Stimulated activated CD4-positive, alpha-beta T cell treated with anti-CD3 and anti-CD28 coated beads, Interleukin-15, amount 100 ng/mL, for 1 hour (primary cell): ENCODE measurements at places on chromosomes 7 and 10.

DNA sequence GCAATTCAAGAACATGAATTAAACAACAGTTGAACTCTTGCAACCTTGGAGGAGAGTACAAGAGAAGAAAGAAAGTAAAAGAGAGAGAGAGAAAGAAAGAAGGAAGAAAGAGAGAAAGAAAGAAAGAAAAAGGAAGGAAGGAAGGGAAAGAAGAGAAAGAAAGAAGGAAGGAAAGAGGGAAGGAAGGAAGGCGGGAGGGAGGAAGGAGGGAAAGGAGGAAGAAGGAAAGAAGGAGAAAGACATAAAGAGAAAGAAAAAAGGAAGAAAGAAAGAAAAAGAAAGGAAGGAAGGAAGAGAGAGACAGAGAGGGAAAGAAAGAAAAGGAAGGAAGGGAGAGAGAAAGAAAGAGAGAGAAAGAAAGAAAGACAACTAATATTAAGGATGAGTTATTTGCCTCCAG lies 1106.7 kb downstream of the TYW1 start:
- DNase-seq: no peak

DNA sequence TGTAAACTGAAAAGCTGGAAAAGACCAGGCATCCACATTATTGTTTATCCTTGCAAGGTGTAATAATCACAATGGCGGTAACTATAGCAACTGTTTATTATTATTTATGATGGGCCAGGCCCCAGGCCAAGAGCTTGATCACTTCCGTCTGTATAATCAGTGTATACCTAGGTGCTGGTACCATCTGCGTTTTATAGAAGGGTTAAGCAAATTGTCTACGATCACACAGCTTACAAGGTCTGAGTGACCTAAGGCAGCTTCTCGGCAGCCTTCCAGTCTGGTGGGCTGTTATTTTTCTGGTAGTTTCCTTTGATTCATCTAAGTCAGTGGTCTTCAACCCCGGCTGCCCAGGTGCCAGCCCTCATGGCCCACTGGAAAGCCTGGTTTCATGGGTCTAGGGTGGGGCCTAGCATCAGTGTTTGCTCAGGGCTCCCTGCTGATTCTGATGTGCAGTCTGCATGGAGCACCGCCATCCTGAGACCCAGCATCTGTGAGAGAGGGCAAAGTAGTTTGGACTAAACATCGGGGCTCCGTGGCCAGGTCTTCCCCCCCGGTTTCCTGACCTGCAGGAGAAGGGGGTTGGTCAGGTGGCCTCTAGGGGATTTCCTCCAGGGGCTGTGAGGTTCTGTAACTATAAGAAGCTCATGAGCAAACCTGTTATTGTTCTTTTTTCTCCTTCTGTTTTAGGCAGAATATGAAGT lies 146.4 kb downstream of the RGS10 start:
- DNase-seq: no peak

GRCh38 chr10:93079663-93080349 lies 6.1 kb downstream of the CYP26A1 start:
- DNase-seq: no peak

DNA sequence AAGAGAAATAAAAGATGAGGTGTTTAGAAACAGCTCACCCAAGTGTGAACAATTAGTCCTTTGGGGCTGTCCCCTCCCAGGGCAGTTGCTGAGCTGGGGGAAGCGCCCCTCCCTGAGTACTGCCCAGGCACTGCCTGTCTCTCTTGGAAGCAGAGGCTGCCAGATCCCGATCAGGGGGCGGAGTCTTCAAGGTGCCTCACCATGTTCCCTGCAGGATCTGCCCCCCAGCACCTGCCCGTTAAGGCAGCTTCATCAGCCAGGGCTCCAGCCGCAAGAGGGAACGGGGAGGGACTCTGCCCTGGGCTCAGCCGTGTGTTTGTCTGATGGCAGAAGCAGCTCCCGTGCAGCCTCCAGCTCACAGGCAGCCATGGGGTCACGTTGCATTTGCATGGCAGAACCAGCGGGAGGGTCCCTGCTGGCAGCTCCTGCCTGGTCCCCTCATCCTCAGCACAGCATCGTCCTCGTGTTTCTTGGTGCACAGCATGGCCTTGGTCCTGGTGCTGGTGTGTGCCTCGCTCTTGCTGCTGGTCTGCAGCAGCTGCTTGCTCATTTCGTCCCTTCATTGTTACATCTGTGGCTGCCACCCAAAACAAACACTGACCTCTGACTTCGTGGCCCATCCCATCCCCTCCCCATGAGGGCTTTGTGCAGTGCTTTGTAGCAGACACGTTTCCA lies 10.7 kb upstream of the DPYSL4 start:
- DNase-seq: no peak

- DNase-seq: no peak
These were observed 59.6 kb upstream of the PITRM1 start for GRCh38 chr10:3231951-3232730.

DNA sequence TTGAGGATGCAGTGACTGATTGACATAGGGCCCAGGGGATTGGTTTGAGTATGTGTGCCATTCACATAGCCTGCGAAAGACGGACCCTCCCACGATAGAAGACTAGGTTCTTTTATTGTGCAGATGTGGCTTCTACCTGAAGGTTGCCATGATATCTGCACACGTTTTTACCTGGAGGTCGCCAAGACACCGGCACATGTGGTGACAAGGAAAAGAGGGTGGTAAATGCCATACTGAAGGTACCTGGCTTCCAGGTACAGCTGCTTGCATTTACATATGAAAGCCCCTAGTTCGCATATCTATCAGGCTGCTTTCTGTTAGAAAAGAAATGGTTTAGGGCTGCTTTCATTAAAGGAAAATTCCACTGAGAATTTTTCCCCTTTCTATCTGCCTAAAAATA lies 43.6 kb downstream of the ZNF22 start:
- no peak for DNase-seq

GRCh38 chr10:14604181-14605142 lies 170.2 kb downstream of the FAM107B start:
- DNase-seq: peak; percentile 60

- DNase-seq: no peak
These were observed 22.7 kb downstream of the DYNC1I1 start for GRCh38 chr7:95794917-95795515.

DNA sequence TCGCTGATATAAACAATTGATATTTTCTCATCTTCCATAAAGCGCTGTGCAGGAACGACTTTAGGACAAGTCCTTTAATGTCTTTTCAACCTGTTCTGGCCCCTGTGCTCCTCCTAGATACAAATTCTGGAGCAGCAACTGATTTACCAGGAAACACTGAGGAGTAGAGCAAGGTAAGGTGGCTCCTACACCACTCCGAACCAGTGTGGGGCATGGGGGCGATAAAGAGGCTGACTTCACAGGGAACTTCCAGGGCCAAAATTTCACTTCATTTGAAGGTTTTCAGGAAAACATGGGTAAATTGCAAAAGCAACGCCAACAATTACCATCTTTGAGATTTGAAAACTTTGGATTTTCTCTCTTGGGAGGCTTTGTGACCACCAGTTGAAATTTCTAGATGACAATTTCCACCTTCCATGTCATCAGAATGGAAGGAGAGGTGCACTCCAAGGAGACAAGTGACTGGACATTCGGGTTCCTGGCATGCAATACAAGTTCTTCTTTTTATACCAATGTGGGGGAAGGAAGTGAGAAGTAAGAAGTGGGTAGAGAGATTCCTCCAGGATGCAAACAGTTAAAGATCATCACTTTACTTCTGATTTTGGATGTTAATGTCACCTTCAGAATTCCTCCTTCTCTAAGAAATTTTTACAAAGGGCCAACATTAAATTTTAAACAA lies 118.5 kb downstream of the FAM107B start:
- no peak for DNase-seq
